ENCODE measurements at places on chromosomes 3 and 15. TPM values are rescaled to one million over a fixed set of nuclear protein-coding genes. Genes with fewer than 3 reads are reported as not detected.

The TEX55 gene
- total RNA-seq, result not detected

- no peak for DNase-seq
Observed at GRCh38 chr3:172711454-172711795, 558 bp upstream of the NCEH1 start.

- DNase-seq, result no peak
Observed at GRCh38 chr3:141853081-141853601, 23.3 kb upstream of the ATP1B3 start.

DNA sequence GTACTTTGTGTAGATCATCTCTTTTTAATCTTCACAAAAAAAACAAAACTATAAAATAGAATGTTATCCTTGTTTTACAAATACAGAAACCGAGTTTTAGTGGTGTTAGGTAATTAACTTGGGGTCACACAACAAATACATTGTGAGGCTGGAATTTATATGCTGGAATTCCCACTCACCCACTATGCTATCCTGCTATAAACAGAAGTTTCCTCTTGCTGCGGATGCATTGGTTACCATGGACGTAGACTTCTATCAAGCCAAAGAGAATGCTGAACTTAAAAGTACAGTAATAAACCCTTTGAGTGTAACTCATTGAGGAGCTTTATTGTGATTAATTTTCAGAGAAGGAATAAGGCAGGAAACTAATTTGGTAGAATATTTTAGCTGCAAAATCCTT lies 9.2 kb downstream of the SNAP23 start:
- DNase-seq, result no peak

DNA sequence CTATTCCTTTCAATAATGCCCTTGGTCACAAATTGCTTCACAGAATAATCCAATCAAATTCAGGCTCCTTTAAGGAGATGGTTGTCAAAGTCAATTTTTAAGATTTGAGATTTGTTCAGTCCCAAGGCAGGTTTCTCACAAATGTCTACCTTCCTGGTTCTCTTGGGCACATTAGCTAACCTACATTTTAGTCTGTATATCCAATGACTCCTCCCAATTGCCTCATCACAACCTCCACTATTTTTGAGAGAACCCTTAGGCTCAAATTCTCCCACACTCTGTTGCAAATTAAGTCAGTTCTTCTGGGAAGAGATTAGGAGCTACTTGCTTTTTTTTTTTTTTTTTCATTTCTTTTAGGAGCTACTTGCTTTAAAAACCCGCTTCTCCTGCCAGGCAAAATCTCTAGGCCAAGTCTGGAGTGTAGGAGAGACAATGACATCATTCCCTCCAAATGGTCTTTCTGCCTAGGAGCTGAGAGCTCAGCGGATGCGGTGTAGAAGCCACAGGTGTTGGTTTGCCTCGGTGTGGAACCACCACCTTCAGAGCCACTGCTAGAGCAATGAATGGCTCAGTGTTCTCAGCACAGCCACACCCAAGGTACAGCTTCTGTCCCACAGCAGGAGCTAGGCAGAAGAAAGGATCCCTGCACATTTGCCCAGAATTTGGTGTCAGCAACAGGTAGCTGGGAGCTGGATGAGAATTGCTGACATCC lies 10.0 kb upstream of the INO80 start:
- DNase-seq, result peak; percentile 52

- peak; percentile 34 for DNase-seq
Observed at GRCh38 chr15:84151205-84151931, 84.2 kb upstream of the GOLGA6L4 start.

Data from stomach (tissue), 19 donors.